ENCODE measurements at places on chromosomes 4 and X. TPM values are rescaled to one million over a fixed set of nuclear protein-coding genes. Genes with fewer than 3 reads are reported as not detected.

DNA sequence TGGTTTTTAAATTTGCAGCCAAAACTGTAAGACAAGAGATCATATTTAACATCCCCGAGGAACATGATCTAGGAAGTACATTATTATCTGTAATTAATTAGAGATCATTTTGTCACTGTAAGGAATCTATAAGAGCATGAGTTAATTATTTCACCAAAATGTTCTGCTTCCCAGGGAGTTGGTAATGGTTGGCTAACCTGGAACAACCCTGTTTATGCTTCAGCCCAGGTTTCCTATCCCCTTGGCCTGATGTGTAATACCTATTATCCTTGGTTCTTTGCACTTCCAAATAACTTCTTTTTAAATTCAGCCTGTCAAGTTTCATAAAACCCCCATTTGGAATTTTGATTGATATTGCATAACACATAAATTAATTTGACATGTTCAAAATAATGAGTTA lies 6.4 kb upstream of the MTNR1A start:
- H3K27me3 ChIP-seq: no peaks in the 10 kb centered on the region
- H3K27ac ChIP-seq: no peak overlapping the region
- H3K4me3 ChIP-seq: no peak overlapping the region

DNA sequence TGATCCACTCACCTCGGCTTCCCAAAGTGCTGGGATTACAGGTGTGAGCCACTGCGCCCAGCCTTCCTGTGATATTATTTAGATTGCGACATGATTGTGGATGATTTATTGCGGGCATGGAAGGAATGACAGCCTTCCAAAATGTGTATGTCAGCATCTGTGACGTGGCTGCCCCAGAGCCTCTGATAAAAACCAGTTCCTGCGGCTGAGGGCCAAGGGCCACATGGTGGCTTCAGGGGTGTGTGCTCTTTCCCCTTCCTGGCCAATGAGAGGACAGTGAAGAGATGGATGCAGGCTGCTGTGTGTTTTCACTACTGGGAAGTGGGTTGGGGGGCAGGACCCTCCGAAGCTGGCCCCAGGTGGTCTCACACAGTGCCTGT lies 57.4 kb upstream of the HGFAC start:
- no peaks in the 10 kb centered on the region for H3K4me1 ChIP-seq
- H3K27ac ChIP-seq: no peak overlapping the region
- no peak overlapping the region for H3K4me3 ChIP-seq
- H3K36me3 ChIP-seq: no peaks in the 10 kb centered on the region

DNA sequence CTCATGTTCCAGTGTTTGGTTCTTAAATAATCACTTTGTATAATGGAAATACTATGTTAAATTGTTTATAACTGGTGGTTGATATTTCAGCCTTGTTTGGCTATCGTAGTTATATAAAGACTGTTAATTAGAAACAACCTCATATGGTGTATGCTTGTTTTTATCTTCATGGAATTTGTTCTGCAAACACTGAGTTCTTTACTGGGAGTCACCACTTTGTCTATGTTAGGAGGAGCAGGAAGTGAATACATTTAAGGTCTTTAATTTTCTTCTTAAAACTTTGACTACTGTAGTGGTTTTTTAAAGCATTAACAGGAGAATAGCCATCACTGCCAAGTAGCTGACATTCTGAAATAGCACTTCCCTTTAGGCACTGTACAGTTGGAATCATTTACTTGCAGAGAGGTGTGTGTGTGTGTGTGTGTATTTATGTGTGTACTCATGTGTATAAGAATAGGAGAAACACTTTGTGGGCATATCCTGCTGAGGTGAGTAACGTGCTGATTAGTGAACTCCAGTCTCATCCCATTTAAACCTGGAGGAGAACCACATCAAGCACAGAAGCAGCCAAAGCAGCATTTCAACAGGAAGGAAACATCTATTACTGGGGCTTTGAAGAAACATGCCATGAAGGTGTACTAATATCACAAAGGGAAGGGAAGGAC lies 37.8 kb downstream of the TET2 start:
- no peaks in the 10 kb centered on the region for H3K27me3 ChIP-seq
- H3K27ac ChIP-seq: no peak overlapping the region
- no peaks in the 10 kb centered on the region for H3K36me3 ChIP-seq
- H3K4me1 ChIP-seq: peaks cover 9% of the 10 kb centered on the region
- H3K4me3 ChIP-seq: no peak overlapping the region
- peak; percentile 1 for DNase-seq

DNA sequence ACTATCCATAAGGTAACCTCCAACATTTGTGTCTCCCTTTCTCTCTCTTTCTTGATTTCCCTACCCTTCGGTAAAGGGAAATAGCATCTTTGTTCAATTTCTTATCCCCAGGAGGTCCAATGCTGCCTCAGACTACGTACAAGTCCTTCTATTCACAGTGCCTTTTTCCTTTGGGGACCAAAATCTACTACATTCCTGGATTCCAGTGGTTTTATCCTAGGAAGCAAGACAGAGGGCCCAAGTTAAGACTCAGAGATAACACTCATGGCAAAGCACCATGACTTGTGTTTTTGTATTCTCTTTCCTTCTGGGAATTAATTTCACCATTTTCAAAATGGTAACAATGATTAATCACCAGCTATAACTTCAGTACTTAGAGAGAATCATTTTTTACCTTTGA lies 10.6 kb downstream of the G3BP2 start:
- peaks cover 62% of the 10 kb centered on the region for H3K4me1 ChIP-seq
- peaks cover 21% of the 10 kb centered on the region for H3K36me3 ChIP-seq
- H3K4me3 ChIP-seq: no peak overlapping the region
- H3K27ac ChIP-seq: no peak overlapping the region
- DNase-seq: no peak

- no peak overlapping the region for H3K27ac ChIP-seq
- DNase-seq: no peak
- no peak overlapping the region for H3K4me3 ChIP-seq
- H3K36me3 ChIP-seq: no peaks in the 10 kb centered on the region
- H3K4me1 ChIP-seq: no peaks in the 10 kb centered on the region
Observed at GRCh38 chrX:152817078-152817764, 13.3 kb downstream of the CETN2 start.

TMEM35A gene
- total RNA-seq: not detected

DNA sequence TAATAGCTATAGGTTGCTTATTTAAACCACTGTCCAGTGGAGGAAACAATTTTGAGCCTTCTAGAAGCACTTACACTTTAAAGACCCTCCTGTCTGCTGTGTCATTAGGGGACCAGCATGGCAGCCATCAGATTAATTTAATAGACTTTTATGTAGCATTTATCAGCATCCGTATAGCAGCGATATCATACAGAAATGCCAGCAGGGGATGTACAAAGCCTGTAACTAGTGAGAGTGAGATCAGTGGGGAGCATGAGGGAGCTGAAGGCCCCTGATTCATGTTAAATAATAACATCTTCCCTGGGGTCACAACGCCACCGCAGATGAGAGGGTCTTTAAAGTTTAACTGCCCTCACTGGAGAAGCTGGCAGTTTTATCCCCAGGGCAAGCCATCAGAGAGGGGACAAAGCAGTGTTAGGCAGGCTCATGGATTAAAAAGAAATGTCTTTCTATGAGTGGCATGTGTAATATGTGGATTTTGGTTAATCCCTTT lies 144.7 kb downstream of the PDGFRA start:
- H3K27ac ChIP-seq: no peak overlapping the region
- H3K4me1 ChIP-seq: no peaks in the 10 kb centered on the region

DNA sequence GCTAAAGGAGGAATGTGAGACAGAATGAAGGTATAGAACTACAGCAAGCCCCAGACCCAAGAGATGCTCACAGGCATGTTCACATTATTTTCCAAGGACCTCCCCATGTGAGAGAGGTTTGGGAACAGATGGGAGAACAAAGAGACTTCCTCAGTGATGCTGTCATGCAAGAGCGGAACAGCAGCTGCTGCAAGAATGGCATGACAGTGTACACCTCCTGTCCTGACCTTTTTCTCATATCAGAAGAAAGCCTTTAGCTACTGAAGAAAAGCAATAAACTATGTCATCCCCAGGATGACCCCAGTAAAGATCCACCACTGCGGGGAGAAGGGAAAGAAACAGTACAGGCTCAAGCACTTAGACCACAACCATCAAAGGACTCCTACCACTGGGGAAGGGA lies 7.2 kb downstream of the PRDM5 start:
- H3K36me3 ChIP-seq: no peaks in the 10 kb centered on the region
- H3K4me1 ChIP-seq: no peaks in the 10 kb centered on the region
- no peaks in the 10 kb centered on the region for H3K27me3 ChIP-seq
- no peak for DNase-seq

GRCh38 chr4:112277220-112277619 lies 8.5 kb downstream of the TIFA start:
- no peak overlapping the region for H3K4me3 ChIP-seq
- no peak overlapping the region for H3K27ac ChIP-seq
- H3K4me1 ChIP-seq: peaks cover 44% of the 10 kb centered on the region
- no peaks in the 10 kb centered on the region for H3K27me3 ChIP-seq
- DNase-seq: no peak

DNA sequence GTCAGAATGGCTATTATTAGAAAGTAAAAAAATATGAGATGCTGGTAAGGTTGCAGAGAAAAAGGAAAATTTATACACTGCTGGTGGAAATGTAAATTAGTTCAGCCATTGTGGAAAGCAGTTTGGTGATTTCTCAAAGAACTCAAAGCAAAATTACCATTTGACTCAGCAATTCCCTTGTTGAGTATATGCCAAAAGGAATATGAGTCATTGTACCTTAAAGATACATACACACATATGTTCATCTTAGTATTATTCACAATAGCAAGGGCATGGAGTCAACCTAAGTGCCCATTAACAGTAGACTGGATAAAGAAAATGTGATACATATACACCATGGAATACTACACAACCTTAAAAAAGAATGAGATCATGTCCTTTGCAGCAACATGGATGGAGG lies 148.2 kb downstream of the COMMD8 start:
- no peaks in the 10 kb centered on the region for H3K4me1 ChIP-seq
- H3K4me3 ChIP-seq: no peak overlapping the region
- no peak overlapping the region for H3K27ac ChIP-seq
- H3K36me3 ChIP-seq: no peaks in the 10 kb centered on the region
- no peaks in the 10 kb centered on the region for H3K27me3 ChIP-seq

DNA sequence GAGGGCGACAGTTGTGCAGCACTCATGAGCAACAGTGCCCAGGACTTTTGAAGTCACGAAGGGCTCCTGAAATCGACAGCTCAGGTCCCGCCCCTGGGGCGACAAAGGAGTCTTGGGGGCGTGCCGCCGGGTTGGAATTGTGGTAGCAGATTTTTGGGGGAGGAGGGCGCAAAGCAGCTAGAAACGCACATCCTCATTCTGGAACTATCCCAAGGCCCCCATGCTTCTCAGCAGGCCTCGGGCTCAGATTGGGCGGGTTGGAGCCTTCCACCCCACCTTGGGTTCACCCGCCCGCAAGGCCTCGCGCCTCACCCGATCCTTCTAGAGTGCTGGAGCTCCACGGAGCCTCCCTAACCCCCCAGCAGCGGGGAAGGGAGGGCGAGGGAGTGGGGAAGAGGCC lies 85.5 kb downstream of the HPRT1 start:
- no peak for DNase-seq
- peaks cover 22% of the 10 kb centered on the region for H3K4me1 ChIP-seq
- H3K36me3 ChIP-seq: no peaks in the 10 kb centered on the region
- no peak overlapping the region for H3K4me3 ChIP-seq
- peaks cover 24% of the 10 kb centered on the region for H3K27me3 ChIP-seq

ZFP92 gene
- total RNA-seq: 0.55 TPM

BTK gene
- 1.9 TPM for total RNA-seq

DNA sequence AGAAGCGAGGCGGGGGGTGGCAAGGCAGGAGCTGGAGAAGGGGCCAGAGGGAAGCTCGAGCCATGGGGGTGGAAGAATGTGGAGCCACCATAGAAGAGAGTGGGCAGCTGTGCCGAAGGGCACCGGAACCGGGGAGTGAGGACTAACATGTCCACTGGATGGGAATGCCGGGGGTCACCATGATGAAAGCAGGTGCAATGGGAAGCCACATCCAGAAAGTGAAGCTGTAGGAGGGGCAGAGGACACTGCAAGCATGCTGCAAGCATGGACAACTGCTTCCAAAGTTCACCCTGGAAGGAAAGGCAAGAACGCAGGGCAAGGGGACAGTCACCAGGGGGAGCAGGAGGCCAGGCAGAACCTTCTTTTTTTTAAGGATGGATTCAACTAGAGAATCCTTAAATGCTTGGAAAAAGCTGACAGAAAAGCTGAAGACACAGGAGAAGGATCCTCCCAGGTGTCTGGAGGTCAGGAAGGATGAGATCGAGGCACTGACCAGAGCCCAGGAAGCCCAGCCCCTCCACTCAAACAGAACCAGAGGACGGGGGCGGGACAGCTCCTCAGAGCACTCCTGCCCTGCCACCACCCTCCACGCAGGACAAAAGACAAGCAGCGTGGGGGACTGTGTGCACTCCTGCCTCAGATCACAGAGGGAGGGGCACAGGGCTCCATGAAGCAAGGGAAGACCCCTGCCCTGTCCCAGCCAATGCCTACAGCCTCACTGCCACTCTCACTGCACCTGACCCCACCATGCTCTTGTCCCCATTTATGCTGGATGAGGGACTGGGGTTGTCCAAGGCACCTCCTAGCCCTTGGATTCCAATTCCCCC lies 169.2 kb downstream of the AFAP1 start:
- DNase-seq: no peak
- H3K27ac ChIP-seq: peak overlapping the region; percentile 5
- H3K36me3 ChIP-seq: peaks cover 4% of the 10 kb centered on the region
- H3K27me3 ChIP-seq: no peaks in the 10 kb centered on the region
- H3K4me1 ChIP-seq: peaks cover 18% of the 10 kb centered on the region
- no peak overlapping the region for H3K4me3 ChIP-seq

GRCh38 chrX:153340111-153340510 lies 6.2 kb downstream of the ZNF275 start:
- H3K27me3 ChIP-seq: no peaks in the 10 kb centered on the region
- DNase-seq: no peak

DNA sequence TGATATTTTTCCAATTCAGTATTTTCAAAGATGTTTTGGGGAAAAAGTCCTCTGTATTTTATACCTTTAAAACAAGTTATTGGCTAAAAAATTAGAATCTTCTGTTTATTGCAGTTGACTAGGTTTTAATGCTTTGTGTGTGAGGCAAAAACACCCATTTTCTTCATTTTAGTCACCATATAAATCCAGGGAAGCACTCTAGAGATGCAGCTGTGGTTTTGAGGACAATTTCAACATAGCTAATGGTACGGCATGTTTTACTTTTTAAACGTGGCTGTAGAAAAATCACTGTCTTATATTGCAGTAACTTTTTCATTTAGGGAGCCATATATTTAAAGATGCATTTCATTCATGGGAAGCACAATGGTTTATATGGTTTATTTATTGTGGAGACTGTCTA lies 129.1 kb upstream of the PITX2 start:
- no peak overlapping the region for H3K4me3 ChIP-seq
- no peak for DNase-seq
- H3K27ac ChIP-seq: no peak overlapping the region
- no peaks in the 10 kb centered on the region for H3K27me3 ChIP-seq
